ENCODE measurements at places on chromosomes 3 and 15.

- no peak for DNase-seq
These were observed 23.9 kb upstream of the RHO start for GRCh38 chr3:129504471-129505100.

DNA sequence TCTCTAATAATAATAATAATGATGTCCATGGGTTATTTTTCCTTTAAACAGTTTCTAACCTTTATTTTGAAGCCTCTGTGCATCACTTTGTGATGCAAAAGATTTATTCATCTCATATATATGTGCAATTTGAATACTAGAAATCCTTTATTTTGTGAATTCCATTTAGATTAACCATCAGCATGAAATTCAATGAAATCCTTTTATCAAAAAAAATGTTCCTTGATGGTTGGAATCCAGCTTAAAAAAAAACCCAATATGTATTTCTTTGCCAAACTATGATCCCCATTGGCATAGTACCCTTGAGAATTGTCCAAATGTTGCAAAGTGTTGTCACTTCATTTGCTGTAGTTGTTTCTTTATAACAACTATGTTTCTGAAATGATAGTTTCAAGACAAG lies 7.4 kb downstream of the TBC1D23 start:
- DNase-seq, result no peak

- DNase-seq, result peak; percentile 4
These were observed 133.1 kb upstream of the LRRN1 start for GRCh38 chr3:3665961-3666640.

DNA sequence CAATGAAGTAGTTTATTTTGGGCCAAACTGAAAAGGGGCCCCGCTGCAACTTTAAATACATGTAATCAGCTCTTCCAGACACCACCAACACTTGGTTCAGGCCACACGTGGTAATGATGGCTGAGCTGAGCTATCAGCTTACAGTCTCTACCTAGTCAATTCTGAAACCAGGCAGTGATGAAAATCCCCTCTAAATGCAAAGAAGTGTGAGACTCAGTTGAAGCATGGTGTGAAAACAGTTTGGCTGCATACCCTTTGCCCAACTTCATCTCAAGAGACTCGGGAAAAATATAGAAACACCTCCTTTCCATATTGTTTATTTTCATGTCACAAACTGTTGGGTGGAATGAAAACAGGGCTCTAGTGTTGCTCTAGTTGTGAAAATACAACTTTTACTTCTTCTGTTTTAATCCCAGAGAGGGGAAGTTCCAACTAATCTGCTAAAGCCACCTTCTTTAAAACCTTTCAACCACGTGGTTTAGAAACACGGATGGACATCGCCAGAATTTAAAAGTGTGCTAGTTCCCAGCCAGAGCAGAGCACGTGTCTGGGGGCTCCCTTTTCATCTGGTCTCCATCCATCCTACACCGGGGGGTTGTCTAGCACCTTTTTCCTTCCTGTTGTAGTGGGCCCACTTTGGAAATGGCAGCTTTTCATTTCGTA lies 229.1 kb downstream of the EPHB1 start:
- DNase-seq, result no peak

GRCh38 chr3:126961191-126961790 lies 21.6 kb upstream of the PLXNA1 start:
- DNase-seq, result peak; percentile 70

GRCh38 chr3:61152071-61152470 lies 99.2 kb downstream of the FHIT start:
- no peak for DNase-seq

GRCh38 chr15:47477341-47477740 lies 240.0 kb upstream of the SEMA6D start:
- no peak for DNase-seq

- DNase-seq, result no peak
These were observed 515.2 kb downstream of the RSL24D1 start for GRCh38 chr15:54681584-54681983.

- no peak for DNase-seq
These were observed 161.7 kb downstream of the CFAP20DC start for GRCh38 chr3:58888087-58888486.

DNA sequence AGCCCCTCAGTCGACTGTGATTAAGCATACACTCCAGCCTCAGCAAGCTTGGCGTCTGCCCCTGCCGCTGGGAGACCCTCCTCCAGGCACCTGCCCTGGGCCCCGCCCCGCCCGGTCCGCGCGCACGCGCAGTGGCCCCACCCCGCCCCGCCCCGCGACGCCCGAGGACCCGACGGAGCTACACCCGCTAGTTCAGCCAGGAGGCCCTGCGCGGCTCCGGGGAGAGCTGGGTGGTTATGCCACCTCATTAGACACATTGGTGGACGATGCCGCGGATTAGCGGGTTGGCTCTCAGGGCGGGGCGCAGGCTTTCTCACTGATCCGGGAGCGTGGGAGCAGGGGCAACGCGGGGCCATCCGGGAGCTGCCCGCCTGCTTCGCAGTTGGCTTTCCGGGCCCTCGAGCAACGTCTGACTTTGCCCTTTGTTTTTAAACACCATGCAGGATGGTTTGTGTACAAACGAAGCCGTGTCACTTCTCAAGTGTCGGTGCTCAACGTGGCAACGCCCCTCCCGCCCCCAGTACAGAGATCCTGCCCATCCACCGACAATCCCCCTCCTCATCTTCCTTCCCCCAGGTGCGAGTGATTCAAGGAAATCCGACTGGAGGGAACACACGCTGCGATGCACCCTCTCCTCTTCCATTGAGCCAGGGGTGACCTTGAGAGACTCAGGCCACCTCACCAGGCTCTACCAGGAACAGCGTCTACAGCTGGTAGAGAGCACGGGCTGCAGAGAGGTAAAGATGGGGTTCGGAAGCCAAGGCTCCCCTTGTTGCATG lies 109.3 kb downstream of the SHQ1 start:
- no peak for DNase-seq

GRCh38 chr15:51341366-51342226 lies at the start of gene GLDN:
GLDN (plus strand) TSS chr15:51341655; CDS start chr15:51341685, 30 bp downstream.
- DNase-seq, result no peak

- no peak for DNase-seq
These were observed 2.1 kb downstream of the SCN5A start for GRCh38 chr3:38647217-38647970.

GRCh38 chr3:137332297-137332696 lies 374.5 kb downstream of the IL20RB start:
- no peak for DNase-seq

DNA sequence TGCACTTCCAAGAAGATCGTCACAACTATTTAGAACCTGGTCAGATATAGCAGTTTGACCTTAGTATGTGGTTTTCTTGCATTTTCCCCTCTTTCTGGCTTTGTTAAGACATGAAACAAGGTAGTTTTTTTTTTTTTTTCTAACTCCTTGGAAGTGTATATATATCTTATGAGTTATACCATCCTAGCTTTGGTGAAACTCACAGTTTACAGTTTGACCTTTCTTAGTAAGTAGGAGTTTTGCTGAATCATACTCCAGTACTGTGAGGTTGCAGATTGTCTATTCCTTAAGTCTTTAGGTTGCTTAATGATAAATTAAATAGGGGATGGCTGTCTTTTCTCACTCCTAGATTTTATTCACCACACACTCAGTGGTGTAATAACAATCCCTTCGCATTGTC lies 325.0 kb downstream of the RBMS3 start:
- no peak for DNase-seq

DNA sequence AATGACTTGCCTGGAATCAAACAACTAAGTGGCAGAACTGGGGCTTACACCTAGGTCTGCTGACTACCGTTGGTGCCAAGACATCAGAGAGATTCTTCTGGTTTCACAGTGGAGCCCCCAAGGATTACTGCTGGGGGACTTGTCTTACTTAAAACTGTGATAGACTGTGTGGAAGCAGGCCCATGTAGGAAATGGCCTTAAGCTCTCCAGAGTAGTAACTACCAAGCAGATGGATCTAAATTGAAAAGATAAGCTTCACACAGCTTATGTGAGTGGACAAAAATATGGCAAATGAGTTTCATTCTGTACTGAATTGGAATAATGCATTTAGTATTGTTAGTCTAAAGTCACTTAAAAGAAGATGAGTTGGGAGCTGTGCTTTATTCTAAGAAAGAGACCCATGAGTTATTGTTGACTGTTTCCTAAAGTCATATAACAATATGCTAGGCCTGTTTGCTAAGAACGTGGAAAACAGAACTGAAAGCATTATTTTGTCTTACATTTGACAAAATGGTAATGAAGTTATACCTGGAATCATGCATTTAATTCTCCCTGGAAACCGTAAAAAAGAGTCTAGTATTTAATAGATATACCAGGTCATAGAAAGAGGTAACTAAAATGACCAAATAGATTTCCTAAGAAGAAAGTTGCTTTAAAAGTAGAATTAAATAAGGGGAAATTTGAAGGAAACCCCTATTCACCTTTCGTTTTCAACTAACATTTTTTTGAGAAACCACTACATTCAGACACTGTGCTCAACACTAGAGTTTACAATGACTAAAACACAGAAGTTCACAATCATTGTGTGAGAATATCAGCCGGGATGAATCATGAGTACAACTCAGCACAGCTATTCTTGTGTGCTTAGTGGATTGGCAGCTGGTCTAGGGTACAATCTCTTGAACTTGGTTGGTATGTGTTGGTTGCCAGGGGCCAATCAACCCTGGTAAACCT lies 13.0 kb upstream of the MAPK6 start:
- no peak for DNase-seq

DNA sequence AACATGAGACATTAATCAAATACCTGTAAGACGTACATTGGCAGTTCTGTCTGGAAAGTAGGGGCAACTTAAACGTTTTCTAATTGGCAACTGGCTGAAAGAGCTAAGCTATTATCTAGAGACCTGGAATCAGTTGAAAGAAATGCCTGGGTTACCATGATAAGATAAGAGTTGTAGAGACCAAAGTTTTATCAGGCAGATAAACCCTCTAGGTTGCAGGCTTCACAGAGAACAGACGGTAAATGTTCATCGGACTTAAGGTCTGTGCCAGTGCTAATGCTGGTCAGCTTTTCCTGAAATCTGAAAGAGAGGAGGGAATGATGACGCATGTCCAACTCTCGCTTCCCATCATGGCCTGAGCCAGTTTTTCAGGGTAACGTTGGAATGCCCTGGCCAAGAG lies 196.2 kb downstream of the ROBO2 start:
- DNase-seq, result no peak

- DNase-seq, result no peak
These were observed 68.9 kb upstream of the TLE3 start for GRCh38 chr15:70166506-70167087.

DNA sequence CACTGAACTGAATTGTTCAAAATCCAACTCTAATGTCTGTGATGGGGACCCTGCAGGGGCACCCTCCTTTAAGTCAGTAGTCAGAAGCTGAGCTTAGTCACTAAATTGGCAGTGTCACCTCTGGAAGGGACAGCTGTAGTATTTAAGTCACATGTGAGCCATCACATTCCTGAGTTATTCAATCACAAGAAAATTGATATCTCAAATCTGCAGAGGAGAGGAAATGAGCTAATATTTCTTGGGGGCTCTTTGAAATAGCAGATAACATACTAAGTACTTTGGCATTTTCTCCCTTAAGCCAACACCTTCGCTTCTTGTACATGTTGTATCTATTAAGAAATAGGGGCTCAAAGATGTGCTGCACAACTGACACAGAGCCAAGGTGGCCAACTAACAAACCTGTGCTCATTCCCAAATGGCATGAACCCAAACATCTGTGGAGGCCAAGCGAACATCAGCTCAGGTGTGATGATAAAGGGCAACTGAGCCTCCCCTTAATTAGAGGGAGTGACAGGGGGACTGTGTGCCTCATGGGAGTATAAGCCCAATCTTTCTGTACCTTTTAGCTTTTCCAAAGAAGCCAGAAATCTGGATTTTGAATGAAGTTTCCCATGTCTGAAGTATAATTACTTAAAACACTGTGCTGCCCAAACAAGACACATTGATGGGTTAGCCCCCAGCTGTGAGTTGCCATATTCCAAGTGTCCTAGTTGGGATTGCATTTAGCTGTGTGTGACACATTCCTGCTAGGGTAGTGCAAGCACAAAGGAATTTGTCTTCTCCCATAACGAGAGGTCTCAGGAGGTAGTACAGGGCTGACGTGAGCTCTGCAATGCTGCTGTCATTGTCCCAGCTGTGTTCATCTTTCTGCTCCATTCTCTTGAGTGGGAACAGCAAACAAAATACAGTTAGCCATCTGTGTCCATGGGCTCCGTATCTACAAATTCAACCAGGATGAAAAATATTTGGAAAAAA lies 63.3 kb downstream of the ABHD5 start:
- DNase-seq, result peak; percentile 34

- no peak for DNase-seq
These were observed 154.7 kb downstream of the USP13 start for GRCh38 chr3:179807588-179807987.

DNA sequence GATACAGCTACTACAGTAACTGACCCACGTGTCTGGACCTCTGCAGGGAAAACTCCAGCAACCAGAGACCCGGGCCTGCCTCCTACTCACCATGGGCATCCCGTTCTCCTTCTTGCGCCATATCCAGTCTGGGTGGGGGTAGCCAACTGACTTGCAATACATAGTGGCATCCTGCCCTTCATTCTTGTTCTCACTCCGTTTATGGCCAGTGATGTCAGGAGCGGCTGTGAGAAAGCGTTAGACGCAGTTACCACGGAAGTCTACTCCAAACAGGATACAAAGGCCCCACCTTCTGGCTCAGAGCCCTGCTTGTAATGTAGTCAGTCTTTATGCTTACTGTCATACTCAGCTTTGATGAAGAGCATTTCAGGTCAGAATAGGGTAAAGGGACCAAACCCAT lies 59.6 kb downstream of the NPTN start:
- no peak for DNase-seq

DNA sequence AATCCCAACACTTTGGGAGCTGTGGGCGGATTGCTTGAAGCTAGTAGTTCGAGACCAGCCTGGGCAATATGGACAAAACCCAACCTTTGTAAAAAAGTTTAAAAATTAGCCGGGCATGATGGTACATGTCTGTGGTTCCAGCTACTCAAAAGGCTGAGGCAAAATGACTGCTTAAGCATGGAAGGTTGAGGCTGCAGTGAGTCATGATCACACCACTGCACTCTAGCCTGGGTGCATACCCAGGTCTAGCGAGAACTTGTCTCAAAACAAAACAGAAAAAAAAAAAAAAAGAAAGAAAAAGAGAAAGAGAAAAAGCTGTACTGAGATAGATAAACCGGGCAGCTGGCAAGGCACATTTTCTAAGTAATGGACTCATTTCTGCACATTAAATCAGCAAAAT lies 10.6 kb downstream of the ARPP19 start:
- no peak for DNase-seq
